ENCODE measurements at places on chromosomes 16 and 17.
A peak's percentile ranks its signal among the peaks of the same experiment; 100 is the strongest.

DNA sequence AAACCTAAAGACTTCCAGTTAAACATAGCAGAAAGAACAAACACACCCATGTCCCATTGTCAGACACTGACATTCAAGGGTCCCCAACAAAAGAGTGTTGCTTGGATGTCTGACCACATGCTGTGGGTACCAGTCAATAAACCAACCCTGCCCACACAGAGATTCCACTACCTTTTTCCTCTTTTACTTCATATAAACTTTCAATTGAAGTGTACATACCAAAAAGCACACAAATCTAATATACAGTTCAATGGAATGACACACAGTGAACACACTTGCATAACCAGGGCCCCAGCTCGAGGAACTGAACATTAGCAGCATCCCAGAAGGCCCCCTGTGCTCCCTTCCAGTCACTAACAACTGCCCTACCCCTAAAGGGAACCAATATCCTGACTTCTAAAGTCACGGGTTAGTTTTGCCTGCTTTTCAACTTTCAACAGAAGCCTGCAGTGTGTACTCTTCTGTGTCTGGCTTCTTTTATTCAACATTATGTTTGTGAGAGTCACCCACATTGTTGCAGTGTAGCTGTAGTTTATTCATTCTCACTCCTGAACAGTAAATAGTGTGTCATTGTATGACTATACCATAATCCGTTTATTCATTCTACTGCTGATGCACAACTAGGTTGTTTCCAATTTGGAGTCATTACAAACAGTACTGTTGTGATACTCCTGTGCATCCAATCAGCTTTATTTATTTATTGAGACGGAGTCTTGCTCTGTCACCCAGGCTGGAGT is 18.0 kb downstream of the CFDP1 start:
- no peak for DNase-seq

GRCh38 chr17:41067281-41067680 is 1.6 kb upstream of the KRTAP2-4 start:
- DNase-seq, result no peak

DNA sequence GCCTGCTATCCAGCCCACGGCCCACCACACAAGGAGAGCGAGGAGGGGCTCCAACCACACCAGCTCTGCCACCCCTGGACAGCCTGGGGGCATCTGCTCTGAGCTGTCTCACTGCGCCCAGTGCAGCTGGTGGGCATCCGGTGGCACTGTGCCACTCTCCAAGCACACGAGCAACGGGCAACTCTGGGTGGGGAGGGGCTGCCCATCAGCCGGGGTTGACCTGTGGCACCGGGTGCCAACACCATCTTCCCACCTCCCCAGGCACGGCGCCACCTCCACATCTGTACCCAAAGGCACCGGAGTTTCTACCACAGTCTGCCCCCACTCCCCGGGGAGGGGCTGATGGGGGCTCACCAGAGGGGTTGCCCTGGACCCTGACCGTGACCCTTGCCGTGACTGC is 241.8 kb downstream of the RBFOX3 start:
- DNase-seq, result no peak

GRCh38 chr16:74999219-74999608 is 390 bp downstream of the ZNRF1 start:
- peak; percentile 21 for DNase-seq

- DNase-seq, result no peak
These were observed 44.0 kb downstream of the HNF1B start for GRCh38 chr17:37700881-37701280.

DNA sequence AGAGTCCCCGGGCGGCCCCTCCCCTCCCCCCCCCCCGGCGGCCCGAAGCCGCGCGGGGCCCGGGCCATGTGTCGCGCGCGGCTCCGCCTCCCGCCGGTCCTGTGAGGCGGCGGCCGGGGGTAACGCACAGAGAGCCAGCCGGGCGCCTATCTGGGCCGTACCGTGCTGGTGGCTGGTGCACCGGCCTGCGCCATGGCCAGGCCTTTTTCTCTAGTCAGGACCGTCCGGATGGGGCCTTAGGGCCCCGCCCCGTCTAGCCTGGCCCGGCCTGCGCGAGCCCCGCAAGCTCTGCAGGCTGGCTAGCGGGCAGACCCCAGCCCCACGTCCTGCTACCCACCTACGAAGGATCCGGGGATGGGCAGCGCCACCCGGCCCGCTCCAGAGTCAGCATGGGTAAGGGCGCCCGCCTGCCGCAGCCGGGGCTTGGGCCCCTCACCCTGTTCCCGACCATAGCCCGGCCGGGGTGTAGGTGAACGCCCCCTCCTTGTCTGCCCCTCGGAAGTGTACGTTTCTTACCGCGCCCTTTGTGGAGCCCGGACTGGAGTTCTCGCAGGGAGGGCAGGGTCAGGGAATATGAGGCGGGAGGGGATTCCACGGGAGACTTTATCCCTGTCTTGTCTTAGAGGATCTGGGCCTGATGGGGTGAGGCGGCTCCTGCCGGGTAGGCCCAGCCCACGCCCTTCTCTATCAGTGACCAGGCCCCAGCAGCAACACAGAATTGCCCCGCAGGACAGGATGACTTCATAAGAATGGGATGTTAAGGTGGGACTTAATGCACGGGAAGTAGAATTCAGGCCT is at the start of gene CENPT:
CENPT (minus strand) TSS at position 630 of the 798 bp plus-strand sequence. CDS start 13,834 bp downstream, outside the sequence.
- peak; percentile 69 for DNase-seq

- no peak for DNase-seq
These were observed 7.3 kb downstream of the HS3ST4 start for GRCh38 chr16:25699069-25699468.

DNA sequence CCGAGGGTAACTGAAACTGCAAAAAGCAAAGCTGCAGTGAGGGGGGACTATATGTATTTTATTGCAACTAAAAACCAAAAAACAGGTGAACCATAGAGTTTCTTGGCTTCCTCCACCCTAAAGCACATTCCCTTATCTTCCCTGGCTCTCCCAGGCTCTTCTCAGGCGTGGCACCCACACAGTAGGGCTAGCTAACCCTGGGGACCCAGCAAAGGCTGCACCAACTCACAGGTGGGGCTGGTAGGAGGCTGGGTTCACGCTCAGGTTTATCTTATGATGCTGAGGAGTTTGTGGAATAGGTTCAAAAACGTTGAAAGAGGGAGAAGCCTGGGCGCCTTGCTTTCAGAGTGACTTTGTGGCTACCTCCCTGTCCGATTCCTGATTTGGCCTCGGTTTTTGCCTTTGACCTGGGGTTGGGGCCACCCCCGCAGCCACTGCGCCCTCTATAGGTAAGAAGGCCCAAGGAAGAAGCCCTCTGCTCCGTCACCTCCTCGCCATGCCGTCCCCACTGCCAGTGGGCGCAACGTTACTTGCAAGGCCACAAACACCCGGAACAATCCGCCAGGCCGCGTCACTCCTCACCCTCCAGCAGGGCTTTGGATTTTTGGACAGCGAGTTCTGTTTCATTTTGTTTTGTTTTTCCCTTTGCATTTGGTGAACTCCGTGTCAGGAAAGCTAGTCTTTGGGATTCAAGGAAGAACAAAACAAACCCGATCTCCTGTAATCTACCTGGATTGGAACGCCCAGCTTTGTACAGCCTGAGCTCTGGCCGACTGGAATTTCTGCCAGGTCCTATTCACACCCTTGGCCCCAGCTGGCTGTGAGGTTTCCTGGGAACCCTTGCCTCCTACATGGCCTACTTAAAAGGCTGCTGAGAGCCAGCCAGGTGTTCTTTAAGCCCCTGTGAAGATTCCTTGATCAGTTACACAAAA is 60.8 kb downstream of the TBC1D16 start:
- no peak for DNase-seq

DNA sequence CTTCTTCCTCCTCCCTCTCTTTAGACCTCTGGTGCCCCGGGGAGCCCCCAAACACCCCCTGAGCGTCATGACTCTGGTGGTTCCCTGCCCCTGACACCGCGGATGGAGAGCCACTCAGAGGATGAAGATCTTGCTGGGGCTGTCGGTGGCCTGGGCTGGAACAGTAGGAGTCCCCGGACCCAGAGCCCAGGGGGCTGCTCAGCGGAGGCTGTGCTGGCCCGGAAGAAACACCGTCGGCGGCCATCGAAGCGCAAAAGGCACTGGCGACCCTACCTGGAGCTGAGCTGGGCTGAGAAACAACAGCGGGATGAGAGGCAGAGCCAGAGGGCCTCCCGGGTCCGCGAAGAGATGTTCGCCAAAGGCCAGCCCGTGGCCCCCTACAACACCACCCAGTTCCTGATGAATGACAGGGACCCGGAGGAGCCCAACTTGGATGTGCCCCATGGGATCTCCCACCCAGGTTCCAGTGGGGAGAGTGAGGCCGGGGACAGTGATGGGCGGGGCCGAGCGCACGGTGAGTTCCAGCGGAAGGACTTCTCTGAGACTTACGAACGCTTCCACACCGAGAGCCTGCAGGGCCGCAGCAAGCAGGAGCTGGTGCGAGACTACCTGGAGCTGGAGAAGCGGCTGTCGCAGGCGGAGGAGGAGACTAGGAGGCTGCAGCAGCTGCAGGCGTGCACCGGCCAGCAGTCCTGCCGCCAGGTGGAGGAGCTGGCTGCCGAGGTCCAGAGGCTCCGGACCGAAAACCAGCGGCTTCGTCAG is 7.5 kb downstream of the HEXIM2 start:
- no peak for DNase-seq

DNA sequence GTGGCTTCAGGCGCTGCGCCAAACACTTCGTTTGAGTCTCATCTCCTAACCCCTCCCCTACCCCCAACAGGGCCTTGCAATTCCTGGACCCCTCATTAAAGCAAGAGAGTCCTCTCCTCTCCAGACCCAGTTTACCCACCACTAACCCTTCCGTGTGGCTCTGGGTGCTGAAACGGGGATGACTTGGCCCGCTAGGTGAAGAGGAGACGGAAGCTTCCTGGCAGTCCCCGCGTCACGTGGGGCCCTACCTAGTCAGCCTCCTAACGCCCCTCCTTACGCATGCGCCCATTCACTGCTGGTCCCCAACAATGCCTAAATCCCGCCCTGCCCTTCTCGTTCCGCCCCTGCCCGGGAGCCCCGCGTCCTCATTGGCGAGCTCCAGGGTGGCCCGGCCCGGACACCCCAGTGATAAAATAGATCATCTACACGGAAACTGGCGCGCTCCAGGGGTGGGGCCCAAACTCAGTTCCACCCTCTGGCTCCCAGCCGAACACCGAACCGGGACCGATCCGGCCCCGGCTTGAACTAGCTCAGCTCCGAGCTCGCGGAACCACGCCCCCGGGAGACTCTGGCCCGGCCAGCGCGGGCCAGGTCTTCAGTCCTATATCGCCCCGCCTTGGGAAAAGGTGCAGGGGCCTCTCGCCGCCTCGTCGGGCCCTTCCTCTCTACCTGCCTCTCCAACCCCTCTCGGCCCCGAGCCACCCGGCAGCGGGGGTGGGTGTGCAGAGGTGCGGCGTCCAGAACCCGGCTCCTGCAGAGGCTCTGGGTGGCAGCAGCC is at the start of gene SLC16A13:
SLC16A13 (plus strand) TSS at position 425 of the 778 bp plus-strand sequence. CDS start 368 bp downstream, outside the sequence.
- DNase-seq, result peak; percentile 99

GRCh38 chr16:606656-607307 is 16.9 kb downstream of the RAB40C start:
- DNase-seq, result no peak

DNA sequence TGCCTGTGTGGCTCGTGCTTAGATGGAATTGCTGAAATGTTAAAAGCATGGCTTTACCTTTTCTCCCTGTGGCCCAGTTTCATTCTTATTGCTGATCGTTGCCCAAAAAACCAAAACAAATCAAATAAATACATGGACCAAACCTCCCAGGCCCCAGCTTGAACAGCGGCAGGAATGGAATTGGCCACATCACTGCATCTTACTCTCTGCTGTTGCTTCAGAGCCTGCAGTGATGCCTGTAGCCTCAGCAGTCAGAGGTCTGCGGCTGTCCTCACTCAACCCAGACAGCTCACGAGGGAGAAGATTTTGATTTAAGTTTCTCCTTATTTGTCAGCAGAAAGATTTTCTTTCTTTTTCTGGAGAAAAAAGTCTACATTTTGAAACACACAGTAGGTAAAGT is 91.5 kb downstream of the NPIPB11 start:
- no peak for DNase-seq

DNA sequence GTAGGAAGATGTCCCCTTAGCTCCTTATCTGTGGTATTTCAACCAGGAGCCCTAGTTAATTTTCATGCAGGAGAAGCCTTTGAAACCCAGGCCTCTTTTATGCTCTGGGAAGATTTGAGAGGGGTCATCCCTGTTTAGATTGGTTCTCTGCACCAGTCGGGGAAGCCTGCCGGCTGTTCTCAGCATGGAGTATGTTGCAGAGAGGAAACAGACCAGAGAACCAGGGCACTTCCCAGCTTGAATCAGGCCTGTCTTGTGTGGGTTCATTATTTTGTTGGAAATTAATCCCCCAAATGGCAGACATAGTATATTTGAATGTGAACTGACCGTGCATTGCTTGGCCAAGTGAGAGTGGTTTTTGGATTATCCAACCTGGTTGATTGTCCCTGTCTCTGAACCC is 1082.1 kb upstream of the RBFOX1 start:
- DNase-seq, result no peak

- no peak for DNase-seq
These were observed 90.9 kb upstream of the BCAR1 start for GRCh38 chr16:75342308-75342811.

- DNase-seq, result no peak
These were observed 29.0 kb upstream of the EMP2 start for GRCh38 chr16:10609402-10609774.

- DNase-seq, result no peak
These were observed 14.1 kb downstream of the ODF4 start for GRCh38 chr17:8353736-8354135.

DNA sequence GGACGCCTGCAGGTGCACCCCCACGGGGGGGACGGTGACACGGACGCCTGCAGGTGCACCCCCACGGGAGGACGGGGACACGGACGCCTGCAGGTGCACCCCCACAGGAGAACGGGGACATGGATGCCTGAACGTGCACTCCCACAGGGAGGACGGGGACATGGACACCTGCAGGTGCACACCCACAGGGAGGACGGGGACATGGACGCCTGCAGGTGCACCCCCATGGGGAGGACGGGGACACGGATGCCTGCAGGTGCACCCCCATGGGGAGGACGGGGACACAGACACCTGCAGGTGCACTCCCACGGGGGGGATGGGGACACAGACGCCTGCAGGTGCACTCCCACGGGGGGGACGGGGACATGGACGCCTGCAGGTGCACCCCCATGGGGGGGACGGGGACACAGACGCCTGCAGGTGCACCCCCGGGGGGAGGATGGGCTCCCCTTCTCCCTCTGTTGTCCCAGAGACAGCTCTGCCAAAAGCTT is 114.5 kb upstream of the METRNL start:
- no peak for DNase-seq

DNA sequence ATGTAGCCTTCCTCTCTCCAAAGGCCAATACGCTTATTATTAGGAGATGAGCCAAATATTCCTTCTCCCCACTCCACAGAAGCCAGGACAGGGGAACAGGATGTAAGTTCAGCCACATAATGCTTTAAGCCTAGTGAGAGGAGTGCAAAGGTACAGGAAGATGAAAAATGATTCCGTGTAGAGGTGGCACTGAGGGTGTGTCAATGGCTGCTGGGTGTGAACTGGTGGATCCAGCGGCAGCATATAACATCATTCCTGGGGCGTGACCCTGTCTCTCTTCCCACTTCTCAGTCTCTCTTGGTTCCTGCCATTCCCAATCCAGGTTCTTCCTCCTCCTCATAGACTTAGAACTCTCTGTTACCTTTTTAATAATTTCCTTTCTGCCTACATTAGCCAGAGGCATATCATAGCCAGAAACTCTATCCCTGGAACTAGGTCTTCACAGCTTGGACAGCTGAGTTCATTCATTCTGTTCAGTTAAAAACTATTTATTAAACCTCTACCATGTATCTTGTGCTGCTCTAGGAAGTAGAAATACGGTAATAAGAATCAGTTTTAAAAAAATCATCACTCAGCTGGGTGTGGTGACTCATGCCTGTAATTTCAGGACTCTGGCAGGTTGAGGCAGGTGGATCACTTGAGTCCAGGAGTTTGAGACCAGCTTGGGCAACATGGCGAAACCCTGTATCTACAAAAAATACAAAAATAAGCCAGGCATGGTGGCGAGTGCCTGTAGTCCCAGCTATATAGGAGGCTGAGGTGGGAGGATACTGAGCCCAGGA is 58.0 kb upstream of the FAM20A start:
- no peak for DNase-seq

Data from activated CD8-positive, alpha-beta T cell treated with anti-CD3 and anti-CD28 coated beads for 36 hours (primary cell).